PC-9 (cell line): ENCODE measurements at places on chromosomes 6 and 20. TPM values are rescaled to one million over a fixed set of nuclear protein-coding genes. Genes with fewer than 3 reads are reported as not detected.

The MANEA gene
- total RNA-seq = 7.2 and 11.0 TPM in 2 replicates

The GJA1 gene
- 0.20 TPM in 1 of 2 replicates, not detected in the other for total RNA-seq

DNA sequence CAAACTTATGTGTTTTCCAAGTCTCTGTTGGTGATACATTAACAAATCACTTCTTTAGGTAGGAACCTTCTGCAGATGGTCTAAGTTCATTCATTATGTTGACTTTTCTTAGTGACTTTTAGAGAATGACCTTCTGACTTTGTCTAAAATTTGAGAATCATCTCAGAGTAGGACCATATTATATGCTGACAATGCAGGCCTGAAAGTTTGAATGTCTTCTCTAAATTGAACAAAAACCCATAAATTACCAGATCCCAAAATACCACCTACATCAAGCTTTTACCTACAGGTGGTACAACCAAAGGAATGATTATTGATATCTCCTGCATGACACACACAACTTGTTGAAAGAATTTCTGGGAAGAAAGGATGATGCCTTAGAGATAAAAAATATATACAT lies 191.5 kb downstream of the SOD2 start:
- peaks cover 36% of the 10 kb centered on the region for H3K27me3 ChIP-seq
- H3K36me3 ChIP-seq = no peaks in the 10 kb centered on the region
- no peaks in the 10 kb centered on the region for H3K4me1 ChIP-seq
- H3K4me3 ChIP-seq = no peak overlapping the region
- H3K27ac ChIP-seq = no peak overlapping the region
- DNase-seq = no peak

- DNase-seq = no peak
- H3K4me1 ChIP-seq = no peaks in the 10 kb centered on the region
- H3K36me3 ChIP-seq = no peaks in the 10 kb centered on the region
- H3K27me3 ChIP-seq = peaks cover 17% of the 10 kb centered on the region; the same call in 1 of the 2 replicates
Measured at GRCh38 chr6:99592900-99593299, 13.7 kb upstream of the PRDM13 start.

GRCh38 chr6:117739869-117740268 lies 64.6 kb downstream of the NUS1 start:
- no peaks in the 10 kb centered on the region for H3K4me1 ChIP-seq
- no peaks in the 10 kb centered on the region for H3K27me3 ChIP-seq
- no peak overlapping the region for H3K4me3 ChIP-seq
- no peaks in the 10 kb centered on the region for H3K36me3 ChIP-seq

DNA sequence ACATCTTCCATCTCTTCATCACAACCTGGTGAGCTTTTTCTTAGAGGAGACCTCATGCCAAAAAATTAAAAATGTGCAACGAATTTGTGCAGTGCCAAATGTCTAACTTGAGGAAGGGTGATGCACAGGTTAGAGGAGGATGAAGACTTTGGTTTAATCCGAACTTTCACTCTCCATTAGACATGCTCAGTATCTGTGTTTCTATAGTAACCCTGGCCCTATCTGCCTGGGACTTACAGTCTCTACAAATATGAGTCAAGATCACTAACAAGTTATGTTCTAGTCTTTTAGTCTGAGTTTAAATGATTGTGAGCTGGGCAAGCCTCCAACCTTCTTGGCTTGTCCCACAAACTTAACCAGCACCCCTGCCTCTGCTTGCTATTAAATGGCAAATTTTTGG lies 377.0 kb downstream of the BMP2 start:
- DNase-seq = no peak
- H3K4me1 ChIP-seq = no peaks in the 10 kb centered on the region
- H3K4me3 ChIP-seq = no peak overlapping the region
- H3K27ac ChIP-seq = no peak overlapping the region

GRCh38 chr6:38116248-38116647 lies 296.7 kb downstream of the ZFAND3 start:
- H3K27ac ChIP-seq = no peak overlapping the region
- H3K36me3 ChIP-seq = no peaks in the 10 kb centered on the region
- no peak overlapping the region for H3K4me3 ChIP-seq
- no peaks in the 10 kb centered on the region for H3K27me3 ChIP-seq
- no peak for DNase-seq
- H3K4me1 ChIP-seq = no peaks in the 10 kb centered on the region

DNA sequence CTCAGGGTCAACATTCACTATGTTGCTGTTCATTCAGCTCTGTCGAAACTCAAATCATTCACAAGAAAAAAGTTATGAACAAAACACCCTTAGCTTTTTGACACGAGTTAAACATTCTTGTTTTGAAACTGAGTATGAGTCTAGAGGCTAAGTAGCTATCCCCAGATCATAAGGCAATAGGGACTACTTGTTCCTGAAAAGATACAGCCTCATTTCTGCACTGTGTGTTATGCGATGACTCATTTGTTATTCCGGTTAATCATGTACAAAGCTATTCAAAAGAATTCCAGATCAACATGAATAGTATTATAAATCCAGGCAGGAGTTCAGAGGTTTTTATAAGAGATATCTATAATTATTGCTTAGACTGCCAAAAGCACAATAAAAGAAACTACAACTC lies 908.0 kb downstream of the QKI start:
- no peaks in the 10 kb centered on the region for H3K4me1 ChIP-seq
- H3K4me3 ChIP-seq = no peak overlapping the region
- no peaks in the 10 kb centered on the region for H3K36me3 ChIP-seq
- no peak overlapping the region for H3K27ac ChIP-seq

DNA sequence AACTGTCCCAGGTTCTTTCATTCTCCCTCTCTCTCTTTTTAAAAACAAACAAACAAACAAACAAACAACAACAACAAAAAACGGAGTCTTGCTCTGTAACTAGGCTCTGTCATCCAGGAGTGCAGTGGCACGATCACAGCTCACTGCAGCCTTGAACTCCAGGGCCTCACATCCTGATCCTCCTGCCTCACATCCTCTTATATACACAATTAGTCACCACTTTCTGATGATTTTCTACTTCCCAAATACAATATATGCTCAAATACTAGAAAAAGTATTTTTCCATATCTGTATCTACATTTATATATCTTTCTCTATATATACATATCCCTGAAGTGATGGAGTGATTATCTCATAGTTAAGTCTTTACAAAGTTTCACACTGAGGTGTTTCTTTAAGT lies 170.7 kb downstream of the EPHA7 start:
- H3K27ac ChIP-seq = no peak overlapping the region
- H3K27me3 ChIP-seq = no peaks in the 10 kb centered on the region
- H3K36me3 ChIP-seq = no peaks in the 10 kb centered on the region
- no peak for DNase-seq
- H3K4me3 ChIP-seq = no peak overlapping the region
- H3K4me1 ChIP-seq = no peaks in the 10 kb centered on the region
